PC-9 (cell line): ENCODE measurements at places on chromosomes 2 and 18. TPM values are rescaled to one million over a fixed set of nuclear protein-coding genes. Genes with fewer than 3 reads are reported as not detected.
A peak's percentile ranks its signal among the peaks of the same experiment; 100 is the strongest.

GRCh38 chr2:47016172-47016913 lies 100.7 kb upstream of the MCFD2 start:
- 0 out of 2 replicates have a peak, but pooled peaks cover 4% of the 10 kb centered on the region for H3K36me3 ChIP-seq
- DNase-seq: peak; percentile 87
- no peaks in the 10 kb centered on the region for H3K27me3 ChIP-seq
- H3K4me3 ChIP-seq: no peak overlapping the region

GRCh38 chr2:123609077-123609476 lies 416.0 kb upstream of the CNTNAP5 start:
- no peak for DNase-seq
- H3K36me3 ChIP-seq: no peaks in the 10 kb centered on the region
- no peaks in the 10 kb centered on the region for H3K27me3 ChIP-seq

DNA sequence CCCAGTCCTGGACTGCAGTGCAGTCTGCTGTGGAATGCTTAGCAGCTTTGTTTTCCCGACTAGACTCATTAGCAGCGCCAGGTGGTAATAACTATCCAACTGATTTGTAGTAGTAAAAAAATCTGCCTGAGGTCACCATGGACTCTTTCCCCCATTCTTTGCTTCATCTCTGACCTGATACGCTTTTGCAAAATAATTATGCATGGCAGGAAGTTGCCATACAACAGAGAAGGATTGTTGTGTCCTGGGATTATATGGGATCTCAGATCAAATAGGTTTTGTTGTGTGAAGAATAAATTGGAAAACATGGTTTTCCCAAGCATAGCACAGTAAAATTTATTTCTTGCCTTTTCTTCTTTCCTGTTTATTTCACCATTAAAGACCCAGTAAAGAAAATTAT lies 72.4 kb upstream of the ATP5MC3 start:
- peaks cover 21% of the 10 kb centered on the region; the same call in 1 of the 2 replicates for H3K27me3 ChIP-seq
- DNase-seq: no peak
- no peak overlapping the region for H3K4me3 ChIP-seq
- no peaks in the 10 kb centered on the region for H3K4me1 ChIP-seq
- no peak overlapping the region for H3K27ac ChIP-seq

DNA sequence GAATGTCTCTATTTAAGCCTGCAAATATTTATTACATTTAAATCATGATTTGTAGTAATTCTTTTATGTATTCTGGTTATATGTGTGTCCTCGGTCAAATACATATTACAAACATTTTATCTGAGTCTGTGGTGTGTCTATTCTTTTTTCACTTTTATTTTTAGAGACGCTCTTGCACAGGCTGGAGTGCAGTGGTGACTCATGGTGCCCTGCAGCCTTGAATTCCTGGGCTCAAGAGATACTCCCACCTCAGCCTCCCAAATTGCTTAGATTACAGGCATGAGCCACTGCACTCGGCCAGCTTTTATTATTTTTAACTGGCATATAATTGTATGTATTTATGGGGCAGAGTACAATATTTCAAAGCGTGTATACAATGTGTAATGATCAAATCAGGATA lies 47.5 kb downstream of the ARID5A start:
- H3K4me3 ChIP-seq: no peak overlapping the region
- no peaks in the 10 kb centered on the region for H3K36me3 ChIP-seq
- DNase-seq: no peak
- H3K27me3 ChIP-seq: no peaks in the 10 kb centered on the region
- H3K27ac ChIP-seq: no peak overlapping the region

DNA sequence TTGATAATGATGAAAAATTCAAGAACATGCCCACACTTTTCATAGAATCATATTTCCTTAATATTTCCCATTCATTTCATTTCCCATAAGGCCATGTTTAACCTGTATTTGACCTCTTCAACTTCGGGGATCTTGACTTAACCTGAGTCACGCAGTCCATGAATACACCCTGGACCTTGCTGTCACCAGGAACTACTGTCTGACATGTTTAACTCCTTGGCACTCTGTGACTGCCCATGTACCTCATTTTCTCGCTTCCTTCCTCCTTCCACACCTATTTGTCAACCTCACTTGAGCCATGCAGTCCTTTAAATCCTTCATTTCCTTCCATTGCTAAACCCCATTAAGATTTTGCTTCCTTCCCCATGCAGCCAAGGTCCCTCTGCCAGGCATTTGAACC lies 16.3 kb downstream of the ABCB11 start:
- DNase-seq: no peak
- no peak overlapping the region for H3K27ac ChIP-seq
- H3K4me1 ChIP-seq: peaks cover 17% of the 10 kb centered on the region
- no peaks in the 10 kb centered on the region for H3K36me3 ChIP-seq

DNA sequence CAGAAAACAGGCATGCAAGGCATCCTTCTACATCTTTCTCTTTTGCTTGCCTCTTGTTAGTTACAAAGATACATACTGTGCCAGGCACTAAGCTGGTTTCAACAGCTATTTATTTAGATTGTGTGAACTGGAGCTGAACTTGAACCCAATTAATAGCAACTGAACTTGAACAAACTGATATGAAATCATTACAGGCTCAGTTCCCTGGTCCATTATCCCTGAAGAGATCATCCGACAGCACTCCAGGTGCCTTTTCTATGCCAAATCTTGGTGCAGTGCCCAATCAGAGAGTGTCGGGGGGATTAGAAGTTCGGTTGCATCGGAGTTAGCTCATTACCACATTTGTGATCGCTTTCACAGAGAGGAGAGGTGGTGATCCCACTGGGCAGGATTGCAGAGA lies 477.6 kb downstream of the PARD3B start:
- H3K36me3 ChIP-seq: no peaks in the 10 kb centered on the region
- DNase-seq: no peak
- peaks cover 12% of the 10 kb centered on the region for H3K4me1 ChIP-seq
- no peak overlapping the region for H3K27ac ChIP-seq

DNA sequence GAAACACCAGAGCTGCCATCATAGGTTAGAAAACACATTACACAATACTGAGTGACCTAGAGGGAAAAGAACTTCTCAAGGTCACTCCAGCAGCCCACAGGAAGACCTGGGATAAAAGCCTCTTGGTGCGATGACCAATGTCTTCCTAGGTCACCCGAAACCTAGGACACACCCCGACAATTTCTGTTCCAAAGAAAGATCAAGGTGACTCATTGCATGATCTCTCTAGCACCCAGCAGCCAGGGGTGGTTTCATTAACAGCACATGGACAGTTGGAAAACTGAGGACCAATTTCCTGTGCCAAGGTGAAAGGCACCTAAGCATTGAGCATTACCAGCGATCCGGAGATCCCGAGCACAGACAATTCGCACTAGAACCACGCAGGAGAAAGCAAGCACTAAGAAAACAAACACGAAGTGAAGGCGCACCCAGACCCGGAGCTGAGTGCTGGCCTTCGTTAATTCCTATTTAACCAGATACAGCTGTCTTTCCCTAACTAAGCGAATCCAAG lies 1.5 kb downstream of the CACNB4 start:
- no peak overlapping the region for H3K27ac ChIP-seq
- no peaks in the 10 kb centered on the region for H3K36me3 ChIP-seq
- peaks cover 9% of the 10 kb centered on the region; the same call in 1 of the 2 replicates for H3K4me1 ChIP-seq
- peak; percentile 8 for DNase-seq
- peaks cover 70% of the 10 kb centered on the region for H3K27me3 ChIP-seq

DNA sequence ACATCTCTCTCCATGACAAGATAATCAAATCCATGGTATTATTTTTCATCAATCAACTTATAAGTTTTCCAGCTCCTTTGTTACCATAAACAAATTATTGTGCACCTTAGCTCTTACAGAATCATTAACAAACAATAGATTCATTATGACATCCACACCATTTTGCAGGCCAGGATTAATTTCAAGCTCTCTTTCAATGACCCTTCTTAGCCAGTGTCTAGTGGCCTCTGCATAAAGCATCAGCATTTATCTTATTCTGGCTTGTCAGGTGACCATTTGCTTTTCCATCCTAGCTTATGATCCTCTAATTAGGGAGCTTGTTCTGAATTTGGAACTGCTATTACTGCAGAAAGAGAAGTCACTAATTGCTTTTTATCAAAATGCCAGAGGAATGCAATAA lies 806.2 kb upstream of the CHAC2 start:
- no peaks in the 10 kb centered on the region for H3K27me3 ChIP-seq
- no peak overlapping the region for H3K27ac ChIP-seq
- no peak overlapping the region for H3K4me3 ChIP-seq
- H3K4me1 ChIP-seq: no peaks in the 10 kb centered on the region
- H3K36me3 ChIP-seq: no peaks in the 10 kb centered on the region

DNA sequence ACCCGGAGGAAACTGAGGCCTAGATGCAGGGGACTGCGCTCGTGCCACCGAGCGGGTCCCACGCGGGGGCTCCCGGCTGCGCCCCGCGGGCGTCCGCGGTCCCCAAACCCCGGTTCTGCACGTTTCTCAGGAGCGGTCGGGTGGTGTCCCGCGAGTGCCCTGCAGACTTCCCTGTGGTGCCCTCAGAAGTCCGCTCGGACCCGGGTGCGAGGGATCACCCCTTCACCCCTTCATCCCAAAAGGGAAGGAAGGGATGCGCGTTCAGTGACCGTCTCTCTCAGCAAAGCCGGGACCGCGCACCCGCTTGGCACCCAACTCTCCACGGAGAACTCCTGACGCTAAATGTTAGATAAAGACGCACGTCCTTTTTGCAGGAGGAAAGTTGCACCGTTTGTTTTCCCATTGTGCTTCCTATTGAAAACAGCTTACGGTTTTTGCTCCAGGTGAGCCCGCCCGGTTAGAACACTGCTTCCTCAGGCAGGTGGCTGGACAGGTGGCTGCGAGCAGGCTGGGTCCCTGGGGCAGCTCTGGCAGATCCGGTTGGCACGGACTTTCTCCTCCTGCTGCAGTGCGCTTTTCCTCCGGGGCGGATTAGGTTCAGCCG lies 779 bp downstream of the DGKD start:
- H3K36me3 ChIP-seq: peaks cover 18% of the 10 kb centered on the region
- DNase-seq: peak; percentile 46
- no peaks in the 10 kb centered on the region for H3K27me3 ChIP-seq
- H3K27ac ChIP-seq: no peak overlapping the region
- H3K4me1 ChIP-seq: peaks cover 67% of the 10 kb centered on the region
- peak overlapping the region; percentile 65 for H3K4me3 ChIP-seq

GRCh38 chr18:25144820-25145219 lies 207.1 kb downstream of the ZNF521 start:
- H3K4me3 ChIP-seq: no peak overlapping the region
- H3K27ac ChIP-seq: no peak overlapping the region
- 0 out of 2 replicates have a peak, but pooled peaks cover 3% of the 10 kb centered on the region for H3K27me3 ChIP-seq
- no peak for DNase-seq
- no peaks in the 10 kb centered on the region for H3K36me3 ChIP-seq

DNA sequence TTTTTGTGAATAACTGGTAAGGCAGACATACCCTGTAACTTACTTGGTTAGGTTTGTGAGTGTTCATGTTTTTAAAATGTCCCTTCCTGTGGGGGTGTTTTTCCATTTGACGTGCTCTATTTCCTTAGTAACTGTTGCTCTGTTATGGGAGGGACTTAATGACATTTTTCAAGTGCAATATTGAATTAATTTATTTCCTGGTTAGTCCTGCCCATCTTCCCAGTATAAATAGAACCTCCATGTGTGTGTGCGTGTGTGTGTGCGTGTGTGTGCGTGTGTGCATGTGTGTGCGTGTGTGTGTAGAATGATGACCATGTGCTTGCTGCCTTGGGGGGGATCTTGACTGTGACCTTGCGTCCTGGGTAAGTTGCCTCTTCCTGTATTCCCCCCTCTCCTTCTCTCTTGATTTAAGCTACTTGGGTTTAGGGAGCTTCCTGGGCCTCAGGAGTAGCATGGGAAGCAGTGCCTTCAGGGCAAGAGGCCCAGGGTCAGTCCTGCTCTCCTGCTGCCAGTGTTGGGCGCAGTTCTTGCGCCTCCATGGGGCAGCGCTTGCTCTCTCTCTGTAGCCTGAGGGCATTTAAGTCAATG lies 163.9 kb downstream of the LDLRAD4 start:
- no peaks in the 10 kb centered on the region for H3K4me1 ChIP-seq
- H3K27me3 ChIP-seq: peaks cover 79% of the 10 kb centered on the region
- no peak overlapping the region for H3K27ac ChIP-seq
- H3K4me3 ChIP-seq: no peak overlapping the region

GRCh38 chr2:177245010-177245422 lies 19.5 kb downstream of the NFE2L2 start:
- DNase-seq: peak; percentile 81
- peaks cover 59% of the 10 kb centered on the region for H3K4me1 ChIP-seq
- peak overlapping the region; percentile 97 for H3K27ac ChIP-seq
- peaks cover 24% of the 10 kb centered on the region for H3K36me3 ChIP-seq
- H3K27me3 ChIP-seq: no peaks in the 10 kb centered on the region

GRCh38 chr18:26181343-26181826 lies 44.9 kb upstream of the TAF4B start:
- H3K27ac ChIP-seq: no peak overlapping the region
- no peak overlapping the region for H3K4me3 ChIP-seq
- no peaks in the 10 kb centered on the region for H3K36me3 ChIP-seq
- no peak for DNase-seq
- no peaks in the 10 kb centered on the region for H3K4me1 ChIP-seq

- no peaks in the 10 kb centered on the region for H3K27me3 ChIP-seq
- H3K27ac ChIP-seq: no peak overlapping the region
- no peaks in the 10 kb centered on the region for H3K36me3 ChIP-seq
Observed at GRCh38 chr18:23353459-23353858, 99.6 kb upstream of the RIOK3 start.

DNA sequence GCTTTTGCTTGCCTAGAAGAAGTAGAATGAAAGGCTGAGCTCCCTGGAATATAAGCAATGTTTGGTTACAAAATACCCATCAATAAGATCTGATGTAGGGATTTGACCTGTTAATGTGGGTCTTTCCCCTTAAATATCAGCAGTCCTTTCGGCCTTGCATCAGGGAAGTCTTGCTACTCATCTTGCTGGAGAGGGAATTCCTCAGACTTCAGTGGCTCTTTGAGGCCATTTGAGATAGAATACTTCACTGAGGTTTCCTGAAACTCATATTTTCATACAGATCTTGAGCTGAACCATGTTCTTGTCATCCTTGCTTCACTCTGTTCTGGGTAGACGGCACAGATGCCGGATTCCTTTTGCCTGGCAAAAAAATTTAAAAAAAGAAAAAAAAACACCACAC lies 3.9 kb downstream of the TWIST2 start:
- DNase-seq: no peak
- H3K4me3 ChIP-seq: no peak overlapping the region
- H3K27me3 ChIP-seq: peaks cover 50% of the 10 kb centered on the region
- H3K4me1 ChIP-seq: no peaks in the 10 kb centered on the region

DNA sequence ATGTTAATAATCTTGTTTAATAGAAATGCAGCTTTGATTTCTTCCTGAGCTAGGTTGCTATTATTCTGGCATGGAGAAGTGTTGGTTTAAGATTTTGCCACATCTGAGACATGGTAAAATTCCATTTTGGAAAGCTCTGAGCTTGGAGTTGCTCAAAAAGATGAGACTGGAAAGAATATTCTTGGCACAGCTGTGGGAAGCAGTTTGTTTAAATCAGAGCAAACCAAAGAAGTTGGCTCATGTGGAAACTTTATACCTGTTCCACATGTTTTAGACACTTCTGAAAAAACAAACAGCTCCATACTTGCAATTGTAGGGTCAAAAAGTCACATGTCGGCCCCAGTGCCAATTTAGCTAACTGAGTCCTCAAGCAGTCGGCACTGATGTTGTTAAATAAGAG lies 116.6 kb downstream of the SLC4A3 start:
- no peaks in the 10 kb centered on the region for H3K27me3 ChIP-seq
- no peak for DNase-seq
- H3K36me3 ChIP-seq: no peaks in the 10 kb centered on the region
- H3K4me1 ChIP-seq: no peaks in the 10 kb centered on the region
- H3K27ac ChIP-seq: no peak overlapping the region
- no peak overlapping the region for H3K4me3 ChIP-seq

Gene CXCR1
- total RNA-seq: not detected in 2 replicates

Gene RESP18
- total RNA-seq: not detected in 2 replicates

Gene GAL3ST2
- total RNA-seq: 3.9 and 4.3 TPM in 2 replicates

Gene DNAH7
- total RNA-seq: 2.2 and 3.8 TPM in 2 replicates

Gene GALNT14
- 2.4 and 3.1 TPM in 2 replicates for total RNA-seq
